Cerebellum (tissue), 4 donors: ENCODE measurements at places on chromosomes 12 and 14. TPM values are rescaled to one million over a fixed set of nuclear protein-coding genes. Genes with fewer than 3 reads are reported as not detected.

The EAPP gene
- 38.4 TPM for total RNA-seq

The NPAS3 gene
- total RNA-seq: 76.7 TPM

The DYRK2 gene
- total RNA-seq: 39.8 TPM

The HOXC13 gene
- total RNA-seq: not detected

The OVCH1 gene
- 1.6 TPM for total RNA-seq

The IL22 gene
- 0.82 TPM for total RNA-seq

The BHLHE41 gene
- total RNA-seq: 6.6 TPM

The RNASE1 gene
- total RNA-seq: 14.5 TPM

The INHBE gene
- not detected for total RNA-seq

The EEA1 gene
- total RNA-seq: 18.1 TPM

The PPM1A gene
- total RNA-seq: 68.1 TPM

The OR4K15 gene
- total RNA-seq: not detected

The HOXC11 gene
- total RNA-seq: not detected

The SLC10A1 gene
- not detected for total RNA-seq

The PLEKHG7 gene
- not detected for total RNA-seq

The SSPN gene
- 7.3 TPM for total RNA-seq

The LGR5 gene
- 0.91 TPM for total RNA-seq

The CLMN gene
- 7.1 TPM for total RNA-seq

The KLRF1 gene
- total RNA-seq: not detected
